T-helper 1 cell (primary cell): ENCODE measurements at places on chromosomes 1 and 21.

- DNase-seq = no peak
Measured at GRCh38 chr21:27366036-27366435, 399.1 kb upstream of the ADAMTS5 start.

- no peak for DNase-seq
Measured at GRCh38 chr1:207328004-207328403, 6.5 kb downstream of the CD55 start.

DNA sequence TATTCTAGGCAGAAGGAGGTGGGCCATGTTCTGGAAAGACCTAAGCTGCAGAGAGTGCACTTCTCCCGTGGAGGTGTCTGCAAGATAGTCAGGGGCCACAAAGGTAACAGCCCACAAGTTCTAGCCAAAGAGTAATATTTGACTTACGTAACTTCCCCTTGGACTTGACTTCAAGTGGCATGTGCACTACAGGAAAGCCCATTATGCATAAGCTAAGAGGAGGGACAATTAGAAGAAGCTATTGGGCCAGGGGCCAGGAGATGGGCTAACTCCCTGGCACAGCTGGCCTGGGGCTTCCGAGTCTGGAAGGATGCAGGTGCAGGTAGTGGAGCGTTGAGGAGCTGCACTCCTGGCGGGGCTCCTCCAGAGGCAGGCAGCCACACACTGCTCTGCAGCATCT is 58.3 kb downstream of the ERG start:
- DNase-seq = no peak

- no peak for DNase-seq
Measured at GRCh38 chr1:229001467-229002011, 266.3 kb downstream of the RHOU start.

DNA sequence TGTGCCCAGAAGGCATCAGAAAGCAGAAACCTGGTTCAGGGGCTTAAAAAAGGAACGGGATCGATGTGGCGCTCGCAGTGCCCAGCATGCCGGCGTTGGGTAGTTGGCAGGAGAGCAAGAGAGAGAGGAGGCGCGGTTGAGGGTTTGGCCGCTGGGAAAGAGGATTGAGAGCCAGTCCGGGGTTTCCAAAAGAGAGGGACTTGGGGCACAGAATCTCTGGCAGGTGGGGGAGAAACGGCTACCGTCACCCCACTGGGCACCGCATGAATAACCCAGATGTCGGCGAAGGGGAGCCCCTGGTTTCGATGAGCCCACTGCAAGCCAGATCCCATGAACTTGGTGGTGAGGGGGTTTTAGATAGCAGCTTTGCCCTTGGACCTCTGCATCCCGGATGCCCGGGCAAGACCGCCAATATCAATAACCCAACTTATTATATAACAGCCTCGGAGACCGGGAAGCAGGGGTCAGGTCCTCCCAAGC is 60.4 kb upstream of the ACOT11 start:
- no peak for DNase-seq

DNA sequence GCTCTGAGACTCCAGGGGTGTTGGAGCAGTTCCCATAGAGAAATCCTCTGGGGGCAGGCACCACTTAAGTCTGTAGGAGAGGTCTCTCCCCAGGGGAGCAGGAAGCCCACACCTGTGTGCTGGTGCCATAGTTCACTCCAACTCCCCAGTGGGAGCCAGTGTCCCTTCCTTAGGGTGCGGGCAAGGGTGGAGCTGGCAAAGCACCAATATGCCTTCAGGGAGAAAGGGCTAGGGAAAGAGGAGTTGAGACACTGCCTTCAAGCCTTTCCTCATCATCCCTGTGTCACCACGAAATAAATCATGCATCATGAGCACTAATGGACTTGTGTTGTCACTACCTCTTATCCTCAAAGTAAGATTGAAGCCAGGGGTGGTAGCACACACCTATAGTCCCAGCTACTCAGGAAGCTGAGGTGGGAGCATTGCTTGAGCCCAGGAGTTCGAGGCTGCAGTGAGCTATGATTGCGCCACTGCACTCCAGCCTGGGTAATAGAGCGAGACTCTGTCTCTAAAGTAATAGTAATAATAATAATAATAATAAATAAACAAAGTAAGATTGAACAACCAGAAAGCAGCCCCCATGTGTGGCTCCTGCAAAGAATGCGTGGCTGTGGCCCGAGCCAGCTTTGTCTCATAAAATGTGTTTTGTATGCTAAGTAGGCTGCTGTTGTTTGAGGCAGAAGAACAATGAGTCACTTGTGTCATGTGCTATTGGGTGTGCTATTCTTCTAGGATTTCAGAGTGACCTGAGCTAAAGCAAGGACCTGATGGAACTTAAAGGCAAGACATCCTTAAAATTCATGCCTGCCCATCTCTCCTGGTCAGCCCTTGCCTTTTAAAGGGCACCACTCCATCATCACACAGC is 6.7 kb upstream of the TIE1 start:
- no peak for DNase-seq

GRCh38 chr1:170240409-170240808 is 94.7 kb downstream of the NTMT2 start:
- DNase-seq = no peak

GRCh38 chr1:54407404-54408146 is 1.4 kb upstream of the SSBP3 start:
- DNase-seq = peak; percentile 89

DNA sequence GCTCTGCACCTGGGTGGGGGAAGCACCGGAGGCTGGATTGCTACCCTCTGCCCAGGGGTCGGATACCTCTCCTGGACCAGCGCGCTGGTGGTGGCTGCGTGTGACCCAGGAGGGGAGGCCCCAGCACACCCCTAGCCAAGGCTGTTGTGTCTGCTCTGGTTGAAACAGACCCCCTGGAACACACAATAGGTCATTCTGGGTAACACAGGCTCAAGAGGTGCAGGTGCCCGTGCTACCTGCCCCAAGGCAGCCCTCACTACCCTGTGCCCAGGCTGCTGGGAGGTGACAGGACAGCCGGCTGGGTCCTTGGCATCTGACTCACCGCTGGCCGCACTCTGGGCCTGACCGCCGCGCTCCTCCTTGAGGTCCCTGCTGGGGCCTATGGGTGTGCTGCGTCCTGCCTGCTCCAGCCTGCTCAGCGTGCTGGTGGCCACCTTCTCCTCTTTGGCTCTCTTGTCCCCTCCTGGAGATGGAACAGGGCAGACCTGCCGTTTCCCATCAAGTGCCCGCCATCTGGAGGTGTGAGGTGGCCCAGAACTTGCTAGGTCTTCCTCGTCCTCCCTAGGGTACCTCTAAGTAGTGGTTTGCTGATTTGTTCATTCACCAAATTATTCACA is 30.0 kb downstream of the ZBTB17 start:
- no peak for DNase-seq

DNA sequence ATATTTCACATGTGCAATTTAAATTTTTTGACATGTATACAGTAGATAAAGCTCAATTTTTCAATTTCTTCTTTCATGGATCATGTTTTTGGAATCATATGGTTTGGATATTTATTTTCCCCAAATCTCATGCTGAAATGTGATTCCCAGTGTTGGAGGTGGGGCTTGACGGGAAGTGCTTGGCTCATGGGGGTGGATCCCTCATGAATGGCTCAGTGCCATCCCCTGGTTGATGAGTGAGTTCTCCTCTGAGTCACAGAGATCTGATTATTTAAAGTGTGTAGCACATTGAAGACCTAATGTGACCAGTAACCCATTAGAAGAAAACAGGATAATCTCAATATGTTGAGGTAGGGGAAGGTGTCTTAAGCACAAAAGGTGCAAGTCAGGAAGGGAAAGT is 9.1 kb upstream of the IFI16 start:
- no peak for DNase-seq

- DNase-seq = no peak
Measured at GRCh38 chr21:32350211-32350980, 42.4 kb downstream of the URB1 start.

DNA sequence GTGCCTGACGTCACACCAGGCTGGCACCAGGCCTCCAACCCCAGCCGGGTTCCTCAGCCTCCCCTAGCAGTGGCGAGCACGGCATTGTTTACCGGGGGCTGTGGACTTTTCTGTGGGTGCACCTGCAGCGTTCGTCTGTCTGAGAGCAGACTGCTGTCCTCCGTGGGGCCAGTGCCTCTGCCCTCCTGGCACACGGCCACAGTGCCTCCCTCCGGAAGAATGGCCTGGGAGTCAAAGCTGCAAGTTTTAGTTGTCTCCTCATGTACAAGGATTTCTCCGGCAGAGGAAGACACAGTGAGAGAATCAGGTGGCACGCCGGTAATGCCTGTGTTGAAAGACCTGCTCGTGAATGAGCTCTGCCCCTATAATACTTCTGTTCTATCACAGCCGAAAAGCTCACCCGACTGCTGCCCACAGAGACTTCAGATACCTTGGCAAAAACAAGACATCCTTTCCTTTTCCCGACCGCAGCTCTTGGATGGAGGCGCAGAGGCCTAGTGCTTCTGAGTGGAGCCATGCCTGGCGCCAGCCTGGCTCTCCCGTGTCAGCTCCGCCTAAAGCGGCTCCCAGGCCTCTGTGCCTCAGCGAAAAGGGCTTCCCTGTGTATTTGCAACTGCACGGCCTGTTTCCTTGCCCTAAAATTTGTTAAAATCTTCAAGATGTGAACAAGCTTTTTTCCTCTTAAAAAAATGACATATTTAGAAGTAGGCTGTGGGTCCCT is 71.4 kb downstream of the AGPAT3 start:
- no peak for DNase-seq
